Peyer's patch (tissue), 4 donors: ENCODE measurements at places on chromosomes 16 and 17. TPM values are rescaled to one million over a fixed set of nuclear protein-coding genes. Genes with fewer than 3 reads are reported as not detected.

- H3K4me1 ChIP-seq = no peaks in the 10 kb centered on the region
- no peak overlapping the region for H3K27ac ChIP-seq
- DNase-seq = no peak
- no peaks in the 10 kb centered on the region for H3K36me3 ChIP-seq
- no peaks in the 10 kb centered on the region for H3K27me3 ChIP-seq
Measured at GRCh38 chr16:47753659-47754058, 292.5 kb downstream of the PHKB start.

DNA sequence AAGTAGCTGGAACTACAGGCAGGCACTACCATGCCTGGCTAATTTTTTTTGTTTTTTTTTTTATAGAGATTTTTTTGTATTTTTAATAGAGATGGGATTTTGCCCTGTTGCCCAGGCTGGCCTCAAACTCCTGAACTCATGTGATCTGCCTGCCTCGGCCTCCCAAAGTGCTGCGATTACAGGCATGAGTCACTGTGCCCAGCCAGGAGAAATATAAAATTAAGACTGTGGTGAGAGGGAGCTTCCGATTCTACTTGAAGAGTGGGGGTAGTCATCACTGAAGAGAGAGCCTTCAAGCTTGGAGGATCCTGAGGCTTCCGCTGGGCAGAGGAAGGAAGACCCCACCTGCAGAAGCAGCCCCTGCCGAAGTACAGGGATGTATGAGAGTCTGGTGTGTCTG, 34.4 kb upstream of the RGS9 start:
- no peak overlapping the region for H3K27ac ChIP-seq
- no peaks in the 10 kb centered on the region for H3K36me3 ChIP-seq
- no peak overlapping the region for H3K4me3 ChIP-seq
- H3K27me3 ChIP-seq = no peaks in the 10 kb centered on the region
- no peaks in the 10 kb centered on the region for H3K4me1 ChIP-seq

The SHCBP1 gene
- total RNA-seq = 0.85 TPM

DNA sequence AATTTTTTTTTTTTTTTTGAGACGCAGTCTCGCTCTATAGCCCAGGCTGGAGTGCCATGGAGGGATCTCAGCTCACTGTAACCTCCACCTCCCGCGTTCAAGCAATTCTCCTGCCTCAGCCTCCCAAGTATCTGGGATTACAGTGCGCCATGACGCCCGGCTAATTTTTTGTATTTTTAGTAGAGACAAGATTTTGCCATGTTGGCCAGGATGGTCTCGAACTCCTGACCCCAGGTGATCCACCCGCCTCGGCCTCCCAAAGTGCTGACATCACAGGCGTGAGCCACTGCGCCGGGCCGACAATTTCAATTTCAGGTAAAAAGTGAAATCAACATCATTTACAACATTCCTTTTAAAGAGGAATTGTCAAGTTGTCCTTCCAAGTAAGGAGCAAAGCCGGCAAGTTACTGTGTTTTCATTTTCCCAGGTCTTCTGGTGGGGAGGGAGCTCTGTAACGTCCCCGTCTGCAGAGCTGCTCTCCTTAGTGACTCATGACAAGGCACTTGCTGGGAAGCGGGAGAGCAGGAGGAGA, 873 bp downstream of the NPLOC4 start:
- no peaks in the 10 kb centered on the region for H3K36me3 ChIP-seq
- peaks cover 10% of the 10 kb centered on the region for H3K4me1 ChIP-seq
- peak overlapping the region; percentile 94 for H3K27ac ChIP-seq
- no peak for DNase-seq

The FBXW10 gene
- not detected for total RNA-seq

The MAF gene
- total RNA-seq = 390 TPM

GRCh38 chr17:48236681-48237134, 129.1 kb downstream of the SNX11 start:
- H3K4me3 ChIP-seq = no peak overlapping the region
- H3K4me1 ChIP-seq = no peaks in the 10 kb centered on the region
- H3K27ac ChIP-seq = no peak overlapping the region
- no peaks in the 10 kb centered on the region for H3K36me3 ChIP-seq
- H3K27me3 ChIP-seq = no peaks in the 10 kb centered on the region

- no peaks in the 10 kb centered on the region for H3K36me3 ChIP-seq
- no peak overlapping the region for H3K4me3 ChIP-seq
- peaks cover 47% of the 10 kb centered on the region for H3K4me1 ChIP-seq
- H3K27me3 ChIP-seq = no peaks in the 10 kb centered on the region
- no peak for DNase-seq
Measured at GRCh38 chr16:67663151-67663876, 2.6 kb downstream of the PARD6A start.

GRCh38 chr16:19085679-19086200, 18.3 kb downstream of the COQ7 start:
- peak overlapping the region; percentile 67 for H3K27ac ChIP-seq
- DNase-seq = no peak
- no peaks in the 10 kb centered on the region for H3K4me1 ChIP-seq

- H3K4me1 ChIP-seq = no peaks in the 10 kb centered on the region
- H3K27ac ChIP-seq = no peak overlapping the region
- no peak for DNase-seq
- H3K4me3 ChIP-seq = no peak overlapping the region
- no peaks in the 10 kb centered on the region for H3K27me3 ChIP-seq
- H3K36me3 ChIP-seq = no peaks in the 10 kb centered on the region
Measured at GRCh38 chr16:52874042-52874441, 178.7 kb downstream of the CHD9NB start.

- no peaks in the 10 kb centered on the region for H3K36me3 ChIP-seq
- no peak overlapping the region for H3K4me3 ChIP-seq
- H3K4me1 ChIP-seq = no peaks in the 10 kb centered on the region
- no peaks in the 10 kb centered on the region for H3K27me3 ChIP-seq
- H3K27ac ChIP-seq = no peak overlapping the region
Measured at GRCh38 chr16:51306116-51306515, 155.0 kb upstream of the SALL1 start.

The ATXN1L gene
- 24.0 TPM for total RNA-seq

DNA sequence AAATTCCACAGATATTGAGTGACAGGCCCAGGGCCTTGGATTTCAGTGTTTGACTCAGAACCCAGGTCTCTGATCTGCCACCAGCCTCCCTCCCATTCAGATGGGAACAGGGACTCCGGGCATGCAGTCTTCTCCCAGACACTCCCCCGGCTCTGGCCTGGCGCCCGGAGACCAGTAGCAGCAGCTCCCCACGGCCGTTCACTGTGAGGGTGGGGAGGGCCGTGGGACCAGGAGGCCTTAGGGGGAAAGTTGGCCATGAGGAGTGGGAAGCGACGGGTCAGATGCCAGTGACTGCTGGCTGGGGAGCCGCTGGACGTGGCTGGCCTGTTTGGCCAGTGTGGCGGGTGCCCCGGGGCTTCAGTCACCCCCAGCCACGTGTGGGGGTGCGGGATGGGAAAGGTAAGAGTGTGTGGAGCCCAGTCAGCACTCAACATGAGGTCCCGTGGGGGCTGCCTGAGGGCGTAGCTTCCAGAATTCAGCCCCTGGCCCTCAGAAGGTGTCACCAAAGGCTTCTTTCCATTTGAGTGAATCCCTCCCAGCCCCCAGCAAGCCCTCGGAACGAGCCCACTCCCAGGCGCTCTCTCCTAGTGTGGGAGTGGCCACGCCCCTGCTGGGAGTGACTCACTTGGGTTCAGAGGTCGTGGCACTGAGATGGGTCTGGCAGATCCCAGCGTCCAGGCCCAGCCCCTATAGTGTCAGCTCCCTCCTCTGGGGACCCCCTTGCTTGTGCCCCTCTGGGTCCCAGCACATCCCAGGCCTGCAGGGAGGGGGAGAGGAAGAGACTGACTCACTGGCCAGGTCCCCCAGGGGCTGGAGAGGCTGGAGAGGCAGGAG, 309.4 kb downstream of the SEC14L1 start:
- DNase-seq = peak; percentile 90
- H3K27me3 ChIP-seq = no peaks in the 10 kb centered on the region
- H3K36me3 ChIP-seq = no peaks in the 10 kb centered on the region
- H3K4me1 ChIP-seq = peaks cover 47% of the 10 kb centered on the region
- H3K4me3 ChIP-seq = peak overlapping the region; percentile 67

The CTRB1 gene
- total RNA-seq = not detected

The CEP112 gene
- 5.0 TPM for total RNA-seq

GRCh38 chr16:84785843-84786581, 33.8 kb upstream of the CRISPLD2 start:
- no peaks in the 10 kb centered on the region for H3K27me3 ChIP-seq
- DNase-seq = no peak
- no peaks in the 10 kb centered on the region for H3K36me3 ChIP-seq
- H3K27ac ChIP-seq = no peak overlapping the region
- peaks cover 3% of the 10 kb centered on the region for H3K4me1 ChIP-seq
- H3K4me3 ChIP-seq = no peak overlapping the region

- H3K27ac ChIP-seq = no peak overlapping the region
- H3K27me3 ChIP-seq = no peaks in the 10 kb centered on the region
- DNase-seq = no peak
- no peaks in the 10 kb centered on the region for H3K4me1 ChIP-seq
Measured at GRCh38 chr16:75219838-75220237, 1.1 kb downstream of the CTRB1 start.

The COPZ2 gene
- 27.2 TPM for total RNA-seq

The SLC5A11 gene
- total RNA-seq = 104 TPM

DNA sequence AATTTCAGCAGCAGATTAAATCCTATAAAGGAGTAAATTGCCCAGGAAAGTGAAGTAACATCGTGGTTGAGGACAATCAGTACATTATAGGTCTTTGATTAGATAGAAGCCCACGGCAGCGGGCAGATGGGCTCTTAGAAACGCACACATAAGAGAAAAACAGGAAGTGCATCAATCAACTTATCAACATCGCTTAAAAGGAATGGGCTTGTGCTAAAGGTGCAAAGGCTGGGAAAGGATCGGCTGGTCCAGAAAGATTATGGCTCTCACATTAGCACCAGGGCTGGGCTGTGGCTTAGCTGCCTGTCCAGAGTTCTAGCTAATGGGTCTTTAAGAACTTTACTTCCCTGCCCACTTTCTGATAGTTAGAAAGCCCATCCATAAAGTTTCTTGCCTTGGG, 292.0 kb upstream of the TNRC6C start:
- H3K27ac ChIP-seq = peak overlapping the region; percentile 65
- DNase-seq = no peak
- no peaks in the 10 kb centered on the region for H3K27me3 ChIP-seq
- no peak overlapping the region for H3K4me3 ChIP-seq
- H3K36me3 ChIP-seq = no peaks in the 10 kb centered on the region

DNA sequence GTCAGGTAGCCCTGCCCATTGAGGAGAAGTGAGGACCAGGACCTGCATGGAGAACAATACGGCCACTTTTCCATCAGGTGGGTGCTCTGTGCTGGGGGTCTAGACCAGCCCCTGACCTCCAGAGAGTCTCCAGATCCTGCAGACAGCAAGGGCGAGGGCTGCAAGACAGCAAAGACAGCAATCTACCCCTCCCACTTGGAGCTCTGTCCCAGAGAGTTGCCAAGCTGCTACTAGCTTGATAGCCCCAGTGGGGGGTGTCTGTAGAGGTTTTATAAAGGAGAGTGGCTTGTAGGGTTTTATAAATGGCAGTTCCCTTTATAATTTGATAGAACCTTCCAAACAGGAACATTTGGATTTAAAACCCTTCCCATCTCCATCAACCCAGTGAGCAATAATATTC, 16.7 kb upstream of the SLFN11 start:
- H3K4me3 ChIP-seq = no peak overlapping the region
- H3K27me3 ChIP-seq = no peaks in the 10 kb centered on the region
- H3K36me3 ChIP-seq = no peaks in the 10 kb centered on the region
- no peaks in the 10 kb centered on the region for H3K4me1 ChIP-seq
- no peak overlapping the region for H3K27ac ChIP-seq

The PITPNM3 gene
- total RNA-seq = 5.0 TPM

The MGAT5B gene
- total RNA-seq = 6.6 TPM

GRCh38 chr17:75457047-75457654, 716 bp downstream of the TMEM94 start:
- no peak for DNase-seq
- peak overlapping the region; percentile 86 for H3K4me3 ChIP-seq
- H3K36me3 ChIP-seq = no peaks in the 10 kb centered on the region
- no peaks in the 10 kb centered on the region for H3K27me3 ChIP-seq

GRCh38 chr16:85086347-85087291, 25.7 kb downstream of the CIBAR2 start:
- H3K27me3 ChIP-seq = no peaks in the 10 kb centered on the region
- peak; percentile 90 for DNase-seq
- no peaks in the 10 kb centered on the region for H3K4me1 ChIP-seq
- H3K27ac ChIP-seq = no peak overlapping the region
- peaks cover 9% of the 10 kb centered on the region for H3K36me3 ChIP-seq
- H3K4me3 ChIP-seq = peak overlapping the region; percentile 22

DNA sequence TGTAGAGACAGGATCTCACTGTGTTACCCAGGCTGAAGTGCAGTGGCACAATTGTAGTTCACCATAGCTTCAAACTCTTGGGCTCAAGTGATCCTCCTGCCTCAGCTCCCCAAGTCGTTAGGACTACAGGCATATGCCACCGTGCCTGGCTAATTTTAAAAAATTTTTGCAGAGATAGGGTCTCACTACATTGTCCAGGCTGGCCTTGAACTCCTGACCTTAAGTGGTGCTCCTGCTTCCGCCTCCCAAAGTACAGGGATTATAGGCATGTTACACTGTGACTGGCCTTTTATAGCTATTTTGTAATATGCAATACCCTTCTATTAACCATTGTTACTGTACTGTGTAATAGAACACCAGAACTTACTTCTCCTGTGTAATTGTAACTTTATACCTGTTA, 139.3 kb upstream of the ZNF267 start:
- no peak for DNase-seq
- H3K27ac ChIP-seq = no peak overlapping the region
- H3K27me3 ChIP-seq = no peaks in the 10 kb centered on the region
- H3K36me3 ChIP-seq = peaks cover 46% of the 10 kb centered on the region
- H3K4me1 ChIP-seq = no peaks in the 10 kb centered on the region
